ENCODE measurements at places on chromosomes 6 and 20.

GRCh38 chr20:22684763-22685443 lies 100.5 kb upstream of the FOXA2 start:
- DNase-seq, result no peak

GRCh38 chr6:152267967-152268845 lies 369.0 kb downstream of the SYNE1 start:
- no peak for DNase-seq

DNA sequence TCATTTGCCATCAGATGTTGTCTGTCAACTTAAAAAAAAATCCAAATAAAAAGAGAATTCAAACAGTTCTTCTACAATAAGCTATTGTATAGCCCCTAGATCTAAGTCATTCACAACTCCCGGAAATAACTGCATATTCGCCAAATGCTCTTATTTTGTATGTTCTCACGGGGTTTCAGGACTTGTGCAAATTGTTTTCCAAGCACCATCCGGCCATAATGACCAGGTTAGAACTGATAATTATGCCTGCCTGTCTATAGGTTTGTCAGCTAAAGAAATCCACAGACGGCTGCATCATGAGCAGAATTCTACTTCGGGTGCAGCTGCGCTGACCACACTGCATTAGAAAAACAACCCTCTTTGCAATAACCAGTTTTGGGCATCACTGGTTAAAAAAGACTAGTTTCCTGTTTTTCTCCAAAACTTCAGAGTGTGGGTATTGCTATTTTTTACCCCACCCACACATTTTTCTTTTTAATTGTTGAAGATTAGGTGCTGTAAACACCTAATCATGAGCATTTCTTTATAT lies 87.7 kb downstream of the HIVEP2 start:
- no peak for DNase-seq

DNA sequence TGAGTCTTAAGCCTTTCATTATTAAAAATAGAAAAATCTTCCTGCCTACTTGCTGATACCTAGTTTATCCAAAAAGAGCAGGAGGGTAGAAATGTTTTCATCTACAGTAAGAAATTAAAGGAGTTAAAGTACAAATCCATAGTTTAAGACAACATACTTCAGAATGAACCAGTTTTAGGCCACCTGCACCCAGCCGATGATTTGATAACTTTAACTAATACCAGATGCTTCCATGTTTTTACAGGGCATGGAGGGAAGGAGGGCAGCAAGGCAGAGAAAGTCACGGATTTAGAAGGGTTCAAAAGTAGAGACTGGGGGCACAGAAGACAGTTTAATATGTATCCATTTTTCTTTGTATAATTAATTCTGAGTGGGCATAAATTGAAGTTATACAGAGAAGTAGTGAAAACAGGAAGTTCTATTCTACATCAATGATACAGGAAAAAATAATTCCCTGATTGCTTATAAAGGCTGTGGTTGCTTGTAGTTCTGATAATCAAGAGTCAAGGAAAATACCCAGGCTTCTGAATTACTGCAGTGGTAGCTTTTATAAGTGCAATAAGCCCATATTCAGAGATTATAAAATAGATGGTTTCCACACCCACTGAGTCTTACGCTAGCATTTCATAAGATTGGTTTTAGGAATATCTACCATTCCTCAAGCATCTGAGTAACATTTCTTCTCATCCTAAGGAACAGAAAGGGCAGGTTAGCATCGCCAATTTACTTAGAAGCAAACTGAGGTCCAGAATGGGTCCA lies 72.0 kb downstream of the GMDS start:
- no peak for DNase-seq

DNA sequence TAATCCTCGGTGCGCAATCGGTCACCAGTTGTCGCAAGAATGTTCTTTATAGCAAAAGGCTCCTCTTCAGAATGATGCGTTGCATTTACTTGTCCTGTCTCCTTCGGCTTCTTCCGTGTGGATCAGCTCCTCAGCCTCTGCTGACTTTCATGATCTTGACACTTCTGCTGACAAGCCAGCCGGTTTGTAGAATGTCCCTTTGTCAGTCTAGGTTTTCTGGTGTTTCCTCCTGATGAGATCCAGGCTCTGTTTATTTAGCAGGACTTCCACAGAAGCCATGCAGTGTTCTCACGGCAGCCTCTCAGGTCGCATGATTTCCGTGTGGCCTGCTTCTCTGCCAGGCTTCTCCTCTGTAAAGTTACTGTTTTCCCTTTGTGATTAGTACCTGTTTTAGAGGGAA lies 66.9 kb downstream of the STX11 start:
- no peak for DNase-seq

GRCh38 chr20:36655004-36655403 lies 9.0 kb upstream of the SLA2 start:
- no peak for DNase-seq

DNA sequence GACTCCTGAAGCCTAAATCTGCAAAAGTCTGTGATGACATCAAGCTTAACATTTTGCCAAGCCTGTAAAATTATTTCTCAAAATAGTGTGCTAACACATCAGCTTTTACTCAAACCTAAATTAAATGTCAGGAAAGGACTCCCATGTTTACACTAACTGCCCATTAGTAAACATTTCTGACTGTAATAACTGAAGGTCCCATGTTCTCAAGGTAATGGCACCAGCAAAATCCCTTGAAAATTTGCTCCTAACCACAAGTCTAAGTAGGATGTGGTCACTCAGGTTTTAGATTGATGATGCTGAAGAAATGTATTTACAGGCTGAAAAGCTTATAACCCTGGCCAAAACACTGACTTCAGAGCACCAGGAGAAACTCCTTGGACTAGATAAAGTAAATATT lies 33.0 kb downstream of the BACH2 start:
- no peak for DNase-seq

DNA sequence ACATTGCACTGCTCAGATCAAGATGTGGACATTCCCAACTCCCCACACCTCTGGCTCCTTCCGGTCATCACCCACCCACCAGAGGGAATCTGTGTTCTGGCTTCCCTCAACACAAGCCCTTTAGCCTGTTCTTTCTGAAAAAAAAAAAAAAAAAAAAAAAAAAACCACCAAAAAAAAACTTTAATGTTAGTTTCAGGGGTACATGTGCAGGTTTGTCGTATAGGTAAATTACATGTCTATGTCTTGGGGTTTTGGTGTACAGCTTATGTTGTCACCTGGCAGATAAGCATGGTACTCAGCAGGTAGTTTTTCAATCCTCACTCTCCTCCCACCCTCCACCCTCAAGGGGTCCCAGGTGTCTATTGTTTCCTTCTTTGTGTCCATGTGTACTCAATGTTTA lies 135.8 kb upstream of the FOXA2 start:
- no peak for DNase-seq

DNA sequence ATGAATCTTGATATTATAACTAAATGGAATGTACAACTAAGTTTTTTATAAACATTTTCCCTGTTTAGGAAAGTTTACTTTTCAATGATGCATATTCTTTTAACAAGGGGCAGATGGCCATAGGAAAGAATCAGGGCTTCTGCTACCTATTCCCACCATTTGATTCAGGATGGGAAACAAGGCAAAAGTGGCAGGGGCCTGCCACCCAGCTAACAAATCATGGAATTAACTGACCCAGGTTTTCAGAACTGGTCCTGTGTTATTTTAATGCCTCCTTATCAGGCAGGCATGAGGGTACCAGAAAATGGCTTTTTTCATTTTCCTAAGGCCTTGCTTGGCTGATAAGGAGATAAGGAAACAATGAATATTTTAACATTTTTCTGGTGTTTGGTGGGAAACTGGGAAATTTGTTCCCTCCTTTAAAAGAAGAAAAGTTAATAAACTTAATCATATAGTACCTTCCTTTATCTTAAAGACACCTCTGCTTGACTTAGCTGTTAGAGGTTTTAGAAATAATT lies 6.7 kb downstream of the POU3F2 start:
- no peak for DNase-seq

DNA sequence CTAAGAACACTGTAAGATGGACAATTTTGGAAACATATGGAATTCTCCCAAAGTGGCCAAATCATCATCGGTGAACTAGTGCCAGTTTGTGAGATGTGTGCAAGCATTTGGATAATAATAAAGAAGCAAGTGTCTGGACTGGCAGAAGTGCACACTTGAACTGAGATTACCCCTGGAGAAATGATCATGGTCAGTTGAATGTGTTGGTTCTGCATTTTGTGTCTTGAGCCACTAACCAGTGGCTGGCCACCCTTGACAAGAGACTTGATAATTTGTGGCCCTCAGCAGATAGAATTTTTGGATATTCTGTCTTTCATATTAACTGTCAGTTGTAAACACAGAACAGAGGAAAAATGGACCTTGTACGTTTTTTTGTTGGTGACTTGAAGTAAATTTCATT lies 37.4 kb downstream of the CITED2 start:
- DNase-seq, result no peak

DNA sequence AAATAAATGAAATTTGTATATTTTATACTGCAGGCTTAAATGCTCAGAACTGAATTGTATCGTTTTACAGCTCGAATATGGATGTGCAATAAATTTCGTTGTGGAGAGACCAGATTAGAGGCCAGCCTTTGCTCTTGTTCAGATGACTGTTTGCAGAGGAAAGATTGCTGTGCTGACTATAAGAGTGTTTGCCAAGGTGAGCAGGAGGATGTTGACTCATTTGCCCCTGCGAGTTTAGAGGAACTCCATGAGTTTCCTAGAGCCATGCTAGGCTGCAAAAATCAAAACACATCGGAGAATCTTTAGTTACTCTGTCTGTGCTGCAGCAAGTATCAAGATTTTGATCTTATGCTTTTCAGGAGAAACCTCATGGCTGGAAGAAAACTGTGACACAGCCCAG lies 15.4 kb downstream of the ENPP3 start:
- DNase-seq, result no peak

DNA sequence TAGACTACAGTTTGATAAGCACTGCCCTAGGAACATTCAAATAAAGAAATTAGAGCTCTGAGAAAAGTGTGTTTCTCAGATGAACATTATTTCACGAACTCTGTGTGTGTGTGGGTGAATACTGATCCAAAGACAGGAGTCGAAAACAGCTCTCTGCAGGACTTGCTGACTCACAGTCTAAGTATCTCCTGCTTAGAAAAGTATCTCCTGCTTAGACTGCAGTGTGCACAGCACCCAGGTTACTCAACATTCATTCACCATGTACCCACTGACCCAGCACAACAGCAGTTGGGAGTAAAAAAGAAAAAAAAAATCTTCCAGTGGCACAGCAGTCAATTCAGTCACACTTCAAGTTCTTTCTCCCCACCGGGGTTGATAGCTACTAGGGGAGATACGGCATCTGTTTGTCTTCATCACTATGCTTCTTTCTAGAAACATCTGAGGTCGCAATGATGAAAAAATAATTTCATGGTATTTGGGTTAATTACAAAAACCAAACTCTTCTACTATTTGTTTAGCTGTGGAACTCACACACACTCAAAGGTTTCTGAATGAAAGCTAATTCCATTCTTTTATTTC lies 48.0 kb downstream of the GCLC start:
- DNase-seq, result no peak

DNA sequence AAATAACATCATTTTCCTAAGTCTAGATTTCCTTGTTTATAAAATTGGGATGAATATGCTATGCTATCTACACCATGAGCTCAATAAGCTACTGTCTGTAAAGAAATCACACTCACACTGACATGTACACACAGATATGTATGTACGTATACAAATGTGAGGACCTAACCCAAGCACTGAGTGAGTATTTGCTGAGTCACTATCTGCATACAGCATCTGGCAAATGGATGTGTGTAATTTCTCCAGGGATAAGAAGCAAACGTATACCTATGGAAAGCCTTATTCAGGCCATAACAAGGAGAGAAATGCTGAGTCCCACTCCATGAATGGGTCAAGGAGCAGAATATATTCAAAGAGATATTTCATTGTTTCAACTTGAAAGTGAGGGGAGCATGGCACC lies 153.9 kb downstream of the LPA start:
- no peak for DNase-seq

DNA sequence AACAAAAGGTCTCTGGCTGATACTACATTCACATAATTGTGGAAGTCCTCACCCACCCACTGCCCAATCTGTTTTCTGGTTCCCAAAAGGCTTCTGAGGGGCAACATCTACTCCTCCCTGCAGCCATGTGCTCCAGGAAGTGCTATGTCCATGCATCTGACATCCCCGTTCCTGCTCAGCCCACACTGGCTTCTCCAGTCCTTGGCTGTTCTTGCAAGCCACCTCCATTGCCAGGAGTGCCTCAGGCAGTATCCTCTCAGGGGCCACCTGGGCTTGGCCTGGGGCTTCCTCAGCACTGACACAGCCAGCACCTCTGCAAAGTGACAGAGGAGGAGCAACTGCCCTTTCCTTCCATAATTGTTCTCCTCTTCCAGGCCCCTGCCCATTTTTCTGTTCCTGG lies 18.3 kb downstream of the ARHGAP18 start:
- DNase-seq, result no peak

DNA sequence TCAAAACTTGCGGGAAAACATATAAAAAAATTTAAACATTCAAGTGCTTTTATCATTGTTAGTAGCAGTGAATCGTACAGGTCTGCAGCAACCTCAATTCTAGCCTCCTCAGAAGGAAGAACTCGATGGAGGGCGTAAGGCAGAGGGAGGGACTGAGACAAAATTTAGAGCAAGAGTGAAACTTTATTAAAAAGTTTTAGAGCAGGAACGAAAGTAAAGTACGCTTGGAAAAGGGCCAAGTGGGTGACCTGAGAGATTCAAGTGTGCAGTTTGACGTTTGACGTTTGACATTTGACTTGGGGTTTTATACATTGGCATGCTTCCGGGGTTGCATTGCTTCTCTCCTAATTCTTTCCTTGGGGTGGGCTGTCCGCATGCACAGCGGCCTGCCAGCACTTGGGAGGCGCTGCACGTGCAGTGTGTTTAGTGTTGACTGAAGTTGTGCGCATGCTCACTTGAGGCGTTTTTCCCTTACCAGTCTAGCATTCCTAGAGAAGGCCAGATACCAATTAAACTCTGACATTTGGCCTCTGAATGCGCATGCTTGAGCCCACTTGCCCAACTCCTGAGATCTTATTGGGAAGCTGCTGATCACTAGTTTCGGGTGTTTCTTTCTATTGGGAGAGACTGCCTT lies 82.6 kb downstream of the TBX18 start:
- DNase-seq, result no peak

DNA sequence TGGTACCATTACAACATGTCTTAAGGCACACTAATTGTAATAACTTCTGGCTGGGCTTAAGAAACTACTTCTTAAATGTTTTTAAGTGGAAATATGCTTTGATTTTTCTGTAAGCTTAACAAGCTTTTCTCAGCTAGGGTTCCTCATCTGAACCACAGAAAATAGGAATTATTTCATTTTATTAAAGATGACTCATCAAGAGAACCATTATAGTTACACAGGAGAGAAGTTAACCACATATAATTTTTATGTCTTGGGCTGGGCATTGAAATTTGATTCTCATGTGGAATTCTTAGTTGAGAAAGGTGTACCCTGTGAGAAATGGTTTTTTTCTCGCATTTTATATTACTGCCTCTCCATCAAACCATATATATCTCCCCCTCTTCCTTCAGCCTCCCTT lies 75.1 kb downstream of the QKI start:
- no peak for DNase-seq

Measured in cortex of kidney (tissue), 1 donor.